Skeletal muscle cell (primary cell): ENCODE measurements at places on chromosomes 6 and 20.

DNA sequence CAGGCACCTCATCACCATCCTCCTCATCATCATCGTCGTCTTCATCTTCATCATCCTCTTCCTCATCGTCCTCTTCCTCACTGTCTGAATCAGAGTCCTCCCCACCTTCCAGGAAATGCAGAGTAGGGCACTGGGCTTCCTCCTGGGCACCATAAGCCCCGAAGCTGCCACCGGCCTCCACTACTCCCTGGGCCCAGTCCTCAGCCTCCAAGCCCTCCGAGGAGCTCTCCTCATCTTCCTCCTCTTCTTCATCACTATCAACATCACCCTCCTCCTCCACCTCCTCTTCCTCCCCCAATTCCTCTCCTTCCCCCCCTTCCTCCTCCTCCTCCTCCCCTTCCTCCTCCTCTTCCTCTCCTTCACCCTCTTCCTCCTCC is 1.7 kb downstream of the CENPB start:
- no peak for DNase-seq

GRCh38 chr6:62441182-62441581 is 155.2 kb upstream of the KHDRBS2 start:
- no peak for DNase-seq

GRCh38 chr6:72792692-72793091 is 170.8 kb downstream of the KCNQ5 start:
- no peak for DNase-seq

GRCh38 chr6:85923013-85923430 is 280.3 kb upstream of the SYNCRIP start:
- peak; percentile 3 for DNase-seq
